Stimulated activated CD4-positive, alpha-beta T cell treated with anti-CD3 and anti-CD28 coated beads, TNF-alpha, amount 100 ng/mL, for 24 hours (primary cell): ENCODE measurements at places on chromosomes 5 and 9.

GRCh38 chr9:100352201-100352726 lies 478 bp downstream of the TEX10 start:
- DNase-seq, result peak; percentile 26

DNA sequence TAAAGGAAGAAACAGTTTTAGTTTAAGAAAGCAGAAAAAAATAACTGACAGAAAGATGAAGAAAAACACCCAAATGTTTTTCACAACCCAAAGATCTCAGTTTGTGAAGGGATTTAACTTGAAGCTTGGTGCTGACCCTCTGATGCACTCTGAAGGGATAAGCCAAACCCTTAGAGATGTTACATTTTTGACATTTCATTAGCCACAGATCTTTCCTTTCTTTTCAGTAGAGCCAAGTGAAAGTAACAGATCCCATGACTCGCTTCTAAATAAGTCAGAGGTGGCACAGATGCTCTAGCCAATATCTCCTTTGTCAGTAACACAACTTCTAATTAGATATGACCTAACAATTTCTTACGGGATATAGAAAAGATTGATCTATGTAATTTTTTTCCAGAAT lies 394.5 kb upstream of the EDIL3 start:
- DNase-seq, result no peak

- no peak for DNase-seq
Measured at GRCh38 chr9:130054820-130055219, 1.1 kb downstream of the GPR107 start.

DNA sequence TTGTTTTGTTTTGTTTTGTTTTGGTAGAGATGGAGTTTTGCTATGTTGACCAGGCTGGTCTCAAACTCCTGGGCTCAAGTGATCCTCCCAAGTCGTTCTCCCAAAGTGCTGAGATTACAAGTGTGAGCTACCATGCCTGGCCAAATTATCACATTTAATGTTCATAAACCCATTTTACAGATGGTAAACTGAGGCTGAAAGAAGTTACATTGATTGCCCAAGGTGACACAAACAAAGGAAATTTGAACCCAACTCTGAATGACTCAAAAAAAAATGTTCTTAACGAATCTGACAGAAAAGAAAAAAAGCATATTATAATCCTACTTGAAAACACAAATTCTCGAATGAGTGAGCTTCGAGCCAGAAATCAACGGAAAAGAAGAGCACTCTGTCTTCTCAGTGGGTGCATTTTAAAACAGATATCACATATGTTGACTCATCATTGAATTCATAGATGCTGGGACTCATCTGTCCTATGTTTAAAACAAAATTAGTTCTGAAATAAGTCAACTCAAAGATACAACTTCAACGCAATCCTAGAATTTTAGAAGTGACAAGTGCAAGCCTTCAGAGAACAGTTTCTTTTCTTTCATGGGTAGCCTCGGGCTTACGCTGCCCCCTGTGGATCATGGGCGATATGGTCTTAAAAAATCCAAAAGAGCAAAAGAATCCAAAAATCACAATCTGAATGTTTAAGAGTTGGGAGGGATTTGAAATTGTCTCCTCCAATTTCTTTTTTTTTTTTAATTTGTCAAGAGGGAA lies 28.4 kb downstream of the TIMD4 start:
- no peak for DNase-seq

GRCh38 chr5:1445689-1446601 lies 705 bp upstream of the SLC6A3 start:
- no peak for DNase-seq

DNA sequence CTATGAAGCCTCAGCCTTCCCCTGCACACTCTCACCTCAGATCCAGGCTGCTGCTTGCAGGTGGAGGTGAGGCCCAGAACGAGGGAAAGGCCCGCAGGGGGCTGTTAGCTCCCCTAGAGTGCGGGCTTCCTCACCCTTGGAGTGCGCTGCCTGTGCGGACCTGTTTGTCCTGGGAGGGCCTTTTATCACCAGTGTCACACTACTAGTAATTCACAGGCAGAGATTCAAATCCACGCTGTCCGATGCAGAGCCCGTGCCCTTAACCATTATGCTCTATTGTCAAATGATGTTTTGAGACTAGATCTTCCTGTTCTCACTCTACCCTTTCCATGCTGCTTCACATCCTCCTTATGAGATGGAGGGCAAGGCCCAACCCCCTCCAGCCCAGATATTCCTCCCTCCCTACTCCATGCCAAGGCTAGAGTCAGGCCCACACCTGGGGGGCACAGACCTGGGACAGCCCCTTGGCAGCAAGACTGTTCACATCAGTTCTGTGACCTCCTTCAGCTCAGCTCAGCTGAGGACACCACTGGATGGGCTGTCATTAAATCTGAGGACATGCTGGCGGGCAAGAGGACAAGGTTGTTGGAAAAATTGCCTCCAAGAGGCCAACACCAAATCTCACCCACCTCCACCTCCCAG lies 112.8 kb upstream of the SPOCK1 start:
- no peak for DNase-seq

- DNase-seq, result no peak
Measured at GRCh38 chr9:17339156-17339555, 204.3 kb downstream of the CNTLN start.

DNA sequence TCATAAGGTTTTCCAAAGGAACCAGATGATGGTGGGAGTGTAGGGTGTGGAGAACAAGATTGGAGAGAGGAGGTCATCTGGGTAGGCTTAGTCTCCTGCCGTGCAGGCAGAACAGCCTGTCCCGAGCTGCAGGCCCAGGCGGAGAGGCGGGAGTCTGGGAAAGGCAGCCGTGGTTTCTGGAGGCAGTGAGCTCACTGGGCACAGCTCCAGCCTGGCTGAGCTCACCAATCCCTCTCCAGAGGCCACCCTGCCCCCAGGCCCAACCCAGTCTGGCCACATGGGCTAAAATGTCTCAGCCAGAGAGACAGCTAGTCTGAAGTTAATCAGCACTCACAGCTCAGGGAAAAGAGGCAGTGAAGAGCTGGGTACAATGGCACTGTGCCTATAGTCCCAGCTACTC lies 12.3 kb downstream of the P4HA2 start:
- DNase-seq, result no peak

- no peak for DNase-seq
Measured at GRCh38 chr5:172959824-172960799, 888 bp downstream of the RPL26L1 start.

- DNase-seq, result no peak
Measured at GRCh38 chr9:93296889-93297480, 113.0 kb downstream of the WNK2 start.

GRCh38 chr9:131682261-131682660 lies 57.6 kb downstream of the RAPGEF1 start:
- DNase-seq, result no peak

- DNase-seq, result no peak
Measured at GRCh38 chr9:17083258-17083657, 51.6 kb upstream of the CNTLN start.

DNA sequence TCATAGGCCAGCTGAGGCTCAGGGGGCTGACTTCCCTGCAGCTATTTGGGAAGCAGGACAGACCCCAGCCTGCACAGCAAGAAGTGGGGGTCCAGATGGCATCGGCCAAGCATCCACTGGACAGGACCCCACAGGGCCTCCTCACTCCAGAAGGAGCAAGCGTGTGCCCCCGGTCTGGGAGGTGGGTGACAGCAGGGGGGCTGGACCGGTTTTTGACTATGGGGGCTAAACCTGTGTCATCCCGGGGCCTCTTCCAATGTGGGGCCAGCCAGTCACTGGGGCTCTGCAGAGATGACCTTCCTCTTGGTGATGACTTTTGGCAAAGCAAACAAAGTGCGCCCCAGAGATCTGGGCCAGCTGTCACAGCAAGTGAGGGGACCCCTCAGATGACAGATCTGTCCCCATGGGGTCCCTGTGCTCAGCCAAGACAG lies 163.9 kb downstream of the OLFM1 start:
- DNase-seq, result no peak

- DNase-seq, result no peak
Measured at GRCh38 chr9:89022001-89022759, 30.9 kb downstream of the S1PR3 start.

- no peak for DNase-seq
Measured at GRCh38 chr5:66628561-66628960, 32.4 kb downstream of the MAST4 start.

- DNase-seq, result no peak
Measured at GRCh38 chr5:761854-762710, 22.4 kb downstream of the ZDHHC11B start.

- no peak for DNase-seq
Measured at GRCh38 chr5:96058084-96058483, 96.4 kb upstream of the ELL2 start.

DNA sequence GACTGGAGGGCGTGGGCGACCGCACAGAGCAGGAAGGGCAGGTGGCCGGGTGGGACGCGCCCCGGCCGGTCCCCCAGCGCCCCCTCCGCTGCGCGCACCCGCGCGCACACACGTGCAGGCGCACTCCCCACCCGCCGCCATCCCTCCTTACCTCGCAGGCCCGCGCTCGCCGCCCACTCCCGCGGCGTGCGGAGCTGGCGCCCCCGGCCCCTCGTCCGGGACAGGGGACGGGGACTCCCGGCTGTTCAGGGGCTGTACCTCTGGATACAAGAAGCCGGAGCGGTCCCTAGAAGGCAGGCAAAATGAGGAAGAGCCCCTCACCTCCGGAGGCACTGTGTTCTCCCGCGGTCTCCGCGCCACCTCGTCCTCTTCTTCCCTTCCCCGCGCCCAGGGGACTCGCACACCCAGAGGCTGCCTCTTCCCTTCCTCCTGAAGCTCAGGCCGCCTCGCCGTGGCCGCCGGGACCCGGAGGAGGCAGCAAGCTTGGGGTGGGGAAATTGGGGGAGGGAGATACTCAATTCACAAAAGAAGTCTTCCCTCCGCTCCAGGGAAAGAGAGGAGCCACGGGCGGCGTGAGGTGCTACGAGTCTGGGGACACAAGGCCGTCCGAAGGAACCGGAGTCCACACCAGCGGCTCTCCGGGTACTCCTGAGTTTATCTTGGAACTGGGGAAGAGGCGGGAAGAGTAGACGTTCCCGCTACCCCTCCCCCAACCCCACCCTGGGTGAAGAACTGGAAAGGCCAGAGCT lies 1.4 kb upstream of the GABRB2 start:
- no peak for DNase-seq

DNA sequence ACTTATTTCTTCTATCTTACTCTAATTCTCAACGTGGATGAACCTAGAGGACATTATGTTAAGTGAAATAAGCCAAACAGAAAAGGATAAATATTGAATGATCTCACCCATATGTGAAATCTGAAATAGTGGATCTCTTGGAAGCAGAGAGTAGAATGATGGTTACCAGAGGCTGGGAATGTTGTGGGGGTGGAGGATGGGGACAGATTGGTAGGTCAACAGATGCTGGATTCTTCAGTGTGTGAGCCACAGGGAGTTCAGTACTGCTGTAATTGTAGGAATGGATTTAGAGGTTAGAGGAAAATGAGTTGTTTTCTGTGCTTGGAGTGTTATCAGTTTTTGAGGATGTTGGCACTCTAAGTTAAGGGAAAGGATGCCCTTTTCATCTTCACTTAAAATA lies 190.6 kb downstream of the FBXL7 start:
- no peak for DNase-seq

DNA sequence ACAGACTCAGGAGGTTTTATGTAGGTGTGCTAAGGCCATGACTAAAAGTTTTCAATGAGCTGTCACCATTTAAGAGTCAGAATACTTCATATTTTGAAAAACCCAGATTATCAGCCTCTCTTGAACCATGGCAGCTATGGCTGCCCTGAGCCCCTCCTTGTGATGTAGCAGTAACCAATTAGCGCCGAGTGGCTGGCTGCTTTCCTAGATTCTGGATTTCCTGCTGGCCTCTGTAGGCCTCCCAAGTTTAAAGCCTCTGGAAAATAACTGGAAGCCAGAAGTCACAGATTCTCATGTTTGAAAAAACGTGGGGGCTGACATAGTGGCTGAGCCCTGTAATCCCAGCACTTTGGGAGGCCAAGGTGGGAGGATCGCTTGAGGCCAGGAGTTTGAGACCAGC lies 25.5 kb downstream of the DAB2IP start:
- DNase-seq, result no peak

DNA sequence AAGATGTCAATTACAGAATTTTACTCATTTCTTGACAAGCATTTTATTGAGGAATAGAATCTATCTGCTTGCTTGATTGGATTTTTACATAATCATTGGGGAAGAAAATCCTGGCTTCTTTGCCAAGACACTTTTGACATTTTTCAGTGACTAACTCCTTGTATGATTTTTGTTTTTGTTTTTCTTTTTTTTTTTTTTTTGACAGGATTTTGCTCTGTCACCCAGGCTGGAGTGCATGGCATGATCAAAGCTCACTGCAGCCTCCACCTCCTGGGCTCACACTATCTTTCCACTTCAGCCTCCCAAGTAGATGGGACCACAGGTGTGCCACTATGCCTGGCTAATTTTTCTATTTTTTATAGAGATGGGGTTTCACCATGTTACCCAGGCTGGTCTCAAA lies 672.3 kb upstream of the RGMB start:
- no peak for DNase-seq

- DNase-seq, result no peak
Measured at GRCh38 chr5:16484081-16484480, 18.5 kb upstream of the ZNF622 start.

DNA sequence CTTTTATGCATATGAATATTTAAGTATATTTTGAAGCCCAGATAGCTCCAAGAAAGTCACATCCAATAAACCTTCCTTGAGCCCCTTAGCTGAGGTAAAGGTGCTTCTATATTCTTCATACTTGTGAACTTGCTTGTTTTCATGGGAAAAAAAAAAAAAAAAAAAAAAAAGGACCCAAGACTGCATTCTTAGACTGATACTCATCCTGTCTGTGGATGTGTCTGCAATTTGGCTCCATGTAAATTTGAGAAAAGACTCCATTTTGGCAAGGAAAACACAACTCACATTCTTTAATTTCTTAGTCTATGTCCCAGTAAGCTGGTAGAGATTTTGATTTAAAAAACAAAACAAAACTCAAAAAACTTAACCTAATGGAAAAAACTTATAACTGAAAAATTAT lies 238.3 kb downstream of the FBXL17 start:
- no peak for DNase-seq

- no peak for DNase-seq
Measured at GRCh38 chr9:129828051-129828450, 4.1 kb upstream of the TOR1A start.

DNA sequence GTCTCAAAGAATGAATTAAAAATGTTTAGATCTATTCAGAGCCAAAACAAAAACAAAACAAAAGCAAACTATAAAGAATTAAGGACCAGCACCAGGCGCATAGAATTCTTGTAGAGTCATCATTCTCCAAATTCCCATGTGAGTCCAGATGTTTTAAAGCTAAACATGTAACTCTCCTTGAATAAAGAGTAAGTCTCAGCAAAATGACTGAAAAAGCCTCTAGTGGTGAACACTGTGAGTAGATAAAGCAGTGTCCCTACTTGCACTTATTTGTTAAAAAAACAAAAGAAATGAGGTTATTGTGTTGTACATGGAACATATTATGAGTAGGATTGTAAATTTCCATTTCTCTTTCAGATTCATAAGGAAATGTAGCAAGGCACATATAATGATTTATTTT lies 44.0 kb downstream of the NNT start:
- no peak for DNase-seq

- DNase-seq, result no peak
Measured at GRCh38 chr5:135154961-135155360, 120.9 kb upstream of the PITX1 start.
